Spleen (tissue), 13 donors: ENCODE measurements at places on chromosomes 1 and 21. TPM values are rescaled to one million over a fixed set of nuclear protein-coding genes. Genes with fewer than 3 reads are reported as not detected.

- no peaks in the 10 kb centered on the region for H3K36me3 ChIP-seq
- H3K27ac ChIP-seq: no peak overlapping the region
- no peaks in the 10 kb centered on the region for H3K27me3 ChIP-seq
- H3K4me1 ChIP-seq: no peaks in the 10 kb centered on the region
- H3K4me3 ChIP-seq: no peak overlapping the region
- DNase-seq: no peak
These were observed 102.5 kb downstream of the TRABD2B start for GRCh38 chr1:47894410-47895278.

DNA sequence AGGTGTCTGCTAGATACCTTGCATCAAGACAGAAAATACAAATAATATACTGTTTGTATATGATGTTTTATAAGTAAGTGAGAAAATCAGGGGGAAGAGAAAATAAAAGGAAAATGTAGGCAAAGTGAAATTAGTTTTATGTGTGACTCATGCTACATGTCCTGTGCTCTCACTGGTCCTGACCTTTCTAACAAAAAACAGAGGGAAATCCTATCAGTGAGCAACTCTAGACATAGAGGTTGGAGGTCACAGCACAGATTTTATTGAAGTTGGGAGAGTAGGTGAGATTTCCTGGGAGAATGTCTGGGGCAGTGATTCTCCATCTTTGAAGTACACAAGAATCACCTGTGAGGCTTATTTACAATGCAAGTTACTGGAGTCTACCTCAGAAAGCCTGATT, 9.5 kb downstream of the SCCPDH start:
- H3K4me3 ChIP-seq: no peak overlapping the region
- H3K27ac ChIP-seq: no peak overlapping the region
- peaks cover 5% of the 10 kb centered on the region for H3K4me1 ChIP-seq
- DNase-seq: no peak
- H3K27me3 ChIP-seq: no peaks in the 10 kb centered on the region

DNA sequence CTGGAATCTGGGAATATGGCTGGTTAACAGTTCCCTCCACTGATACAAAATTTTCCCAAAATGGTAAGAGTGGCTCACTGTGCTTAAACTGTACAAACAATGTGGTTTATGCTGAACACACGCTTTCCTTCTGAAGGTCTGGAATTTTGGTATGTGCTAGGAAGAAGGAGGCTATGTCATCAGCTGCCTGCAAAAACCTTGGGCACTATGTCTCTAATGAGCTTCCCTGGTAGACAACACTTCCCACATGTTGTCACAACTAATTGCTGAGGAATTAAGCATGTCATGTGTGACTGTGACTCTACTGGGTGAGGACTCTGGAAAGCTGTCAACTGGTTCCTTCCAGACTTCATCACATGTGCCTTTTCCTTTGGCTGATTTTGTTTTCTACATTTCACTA, 29.2 kb downstream of the IPP start:
- H3K4me1 ChIP-seq: peaks cover 3% of the 10 kb centered on the region
- H3K36me3 ChIP-seq: no peaks in the 10 kb centered on the region
- H3K27me3 ChIP-seq: no peaks in the 10 kb centered on the region
- no peak overlapping the region for H3K4me3 ChIP-seq

- H3K4me3 ChIP-seq: no peak overlapping the region
- DNase-seq: no peak
- peaks cover 5% of the 10 kb centered on the region for H3K4me1 ChIP-seq
- peak overlapping the region; percentile 67 for H3K27ac ChIP-seq
- no peaks in the 10 kb centered on the region for H3K27me3 ChIP-seq
- peaks cover 49% of the 10 kb centered on the region for H3K36me3 ChIP-seq
These were observed 42.3 kb downstream of the TCEANC2 start for GRCh38 chr1:54095546-54096226.

DNA sequence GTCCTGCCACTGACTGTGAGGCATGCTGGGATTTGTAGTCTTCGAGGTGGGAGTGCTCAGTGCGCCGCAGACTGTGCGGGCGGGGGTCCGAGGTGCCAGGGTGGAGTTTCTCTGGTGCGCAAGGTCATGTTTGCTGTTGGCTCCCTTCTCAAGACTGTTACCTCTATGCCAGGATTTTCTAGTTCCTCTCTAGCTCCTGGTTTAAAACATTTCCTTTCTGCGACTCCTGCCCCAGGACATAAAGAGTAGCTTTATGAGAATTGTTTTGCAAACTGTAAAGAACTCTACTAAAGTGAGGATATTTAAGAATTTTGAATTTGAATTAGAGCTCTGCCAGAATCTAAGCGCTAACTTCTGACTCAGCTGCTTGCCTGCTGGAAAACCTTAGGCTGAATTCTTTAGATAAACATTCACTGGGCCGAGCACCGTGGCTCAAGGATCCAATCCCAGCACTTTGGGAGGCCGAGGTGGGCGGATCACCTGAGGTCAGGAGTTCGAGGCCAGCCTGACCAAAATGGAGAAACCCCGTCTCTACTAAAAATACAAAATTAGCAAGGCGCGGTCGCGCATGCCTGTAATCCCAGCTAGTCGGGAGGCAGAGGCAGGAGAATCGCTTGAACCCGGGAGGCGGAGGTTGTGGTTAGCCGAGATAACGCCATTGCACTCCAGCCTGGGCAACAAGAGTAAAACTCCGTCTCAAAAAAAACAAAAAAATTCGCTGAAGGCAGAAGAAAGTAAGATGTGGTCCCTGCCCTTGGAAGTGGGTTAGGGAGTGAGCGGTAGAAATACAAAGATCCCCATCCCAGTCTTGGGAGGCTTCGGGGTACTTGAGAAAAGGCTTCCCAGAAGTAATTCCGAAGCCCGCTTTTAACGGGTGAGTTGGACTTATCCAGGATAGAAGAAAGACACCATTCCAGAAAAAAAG, 992 bp upstream of the USP48 start:
- peaks cover 39% of the 10 kb centered on the region for H3K4me1 ChIP-seq
- H3K36me3 ChIP-seq: no peaks in the 10 kb centered on the region
- DNase-seq: peak; percentile 82

- no peak for DNase-seq
- H3K4me3 ChIP-seq: no peak overlapping the region
- no peaks in the 10 kb centered on the region for H3K27me3 ChIP-seq
- H3K27ac ChIP-seq: no peak overlapping the region
These were observed 240.2 kb downstream of the AJAP1 start for GRCh38 chr1:4894566-4894965.

GRCh38 chr1:18875107-18875795, 15.8 kb upstream of the TAS1R2 start:
- no peaks in the 10 kb centered on the region for H3K27me3 ChIP-seq
- H3K36me3 ChIP-seq: peaks cover 9% of the 10 kb centered on the region
- DNase-seq: peak; percentile 87
- H3K27ac ChIP-seq: no peak overlapping the region

GRCh38 chr1:22127248-22127647, 15.6 kb downstream of the WNT4 start:
- H3K4me1 ChIP-seq: peaks cover 5% of the 10 kb centered on the region
- peak; percentile 25 for DNase-seq
- H3K27ac ChIP-seq: no peak overlapping the region
- no peaks in the 10 kb centered on the region for H3K27me3 ChIP-seq
- H3K4me3 ChIP-seq: no peak overlapping the region
- H3K36me3 ChIP-seq: no peaks in the 10 kb centered on the region

DNA sequence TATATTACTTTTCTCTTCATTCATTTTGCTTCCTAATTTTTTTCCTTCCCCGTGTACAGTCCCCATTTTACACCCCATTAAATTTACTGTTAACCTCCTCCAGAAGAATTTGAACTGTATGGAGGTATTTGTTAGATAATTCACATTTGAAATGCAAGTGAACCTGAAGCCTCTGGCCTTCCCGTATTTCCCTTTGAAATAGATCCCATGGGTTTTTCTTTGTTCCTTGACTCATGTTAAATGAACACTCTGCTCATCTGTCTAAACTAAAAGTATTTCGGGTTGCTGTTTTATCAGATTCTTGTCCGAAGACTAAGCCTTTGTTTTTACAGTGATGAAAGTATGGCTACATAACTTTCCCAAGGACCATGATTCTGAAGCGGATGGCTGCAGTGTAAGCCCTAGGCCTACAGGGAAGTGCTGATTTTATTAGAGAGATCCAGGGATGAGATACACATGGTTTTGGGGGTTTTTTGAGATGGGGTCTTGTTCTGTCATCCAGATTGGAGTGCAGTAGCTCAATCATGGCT, 187.9 kb downstream of the PATJ start:
- no peak overlapping the region for H3K4me3 ChIP-seq
- H3K27ac ChIP-seq: no peak overlapping the region
- H3K27me3 ChIP-seq: no peaks in the 10 kb centered on the region
- H3K4me1 ChIP-seq: no peaks in the 10 kb centered on the region
- no peaks in the 10 kb centered on the region for H3K36me3 ChIP-seq
- DNase-seq: no peak

DNA sequence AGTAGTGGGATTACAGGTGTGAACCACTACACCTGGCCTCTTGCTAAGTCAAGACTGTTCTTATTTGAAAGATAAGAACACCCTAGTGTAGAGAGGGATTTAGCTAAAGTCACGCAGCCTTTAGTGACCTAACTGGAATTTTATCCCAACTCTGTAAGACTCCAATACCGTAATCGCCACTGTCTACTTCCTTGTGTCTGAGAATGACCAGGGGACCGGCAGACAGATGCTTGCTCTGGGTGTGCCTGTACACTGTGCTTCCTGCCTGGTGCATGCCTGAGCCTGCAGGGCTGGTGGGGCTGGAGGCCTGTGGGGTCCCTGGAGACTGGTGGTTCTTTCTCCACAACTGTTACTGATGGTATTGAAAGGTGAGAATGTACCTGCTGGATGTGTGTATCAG, 15.3 kb downstream of the MFSD2A start:
- no peaks in the 10 kb centered on the region for H3K27me3 ChIP-seq
- no peak overlapping the region for H3K4me3 ChIP-seq
- H3K27ac ChIP-seq: no peak overlapping the region
- peaks cover 10% of the 10 kb centered on the region for H3K36me3 ChIP-seq
- DNase-seq: no peak

DNA sequence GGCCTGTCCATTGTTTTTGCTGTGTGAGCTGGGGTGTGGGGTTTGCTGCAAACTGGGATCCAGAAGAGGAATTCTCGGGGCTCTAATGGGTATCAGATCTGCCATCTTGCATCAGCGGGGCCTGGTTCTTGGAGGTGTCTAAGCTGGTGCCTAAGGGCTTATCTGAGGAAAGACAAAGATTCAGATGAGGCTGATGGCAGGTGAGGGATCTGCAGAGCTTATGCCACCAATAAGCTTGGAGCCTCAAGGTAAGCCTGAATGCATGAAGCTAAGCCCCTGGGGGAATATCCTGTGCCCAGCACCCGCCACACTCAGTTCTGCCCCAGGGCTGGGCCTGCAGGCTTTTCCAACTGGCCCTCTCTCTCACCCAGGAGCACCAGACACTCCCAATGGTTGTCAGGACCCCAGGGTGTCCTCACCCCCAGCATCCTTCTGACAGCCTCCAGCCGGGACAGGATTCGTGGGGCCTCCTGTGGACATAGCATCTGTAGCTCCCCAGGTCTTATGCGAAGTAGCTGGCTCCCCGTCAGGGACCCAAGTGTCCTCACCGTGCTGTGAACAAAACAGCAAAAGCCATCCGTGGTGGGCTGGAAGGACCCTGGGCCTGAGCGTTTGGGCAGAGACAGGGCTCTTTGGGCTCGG, 9.5 kb upstream of the GSTM3 start:
- DNase-seq: peak; percentile 48
- H3K4me3 ChIP-seq: no peak overlapping the region
- H3K36me3 ChIP-seq: no peaks in the 10 kb centered on the region
- peaks cover 5% of the 10 kb centered on the region for H3K27me3 ChIP-seq
- H3K4me1 ChIP-seq: no peaks in the 10 kb centered on the region

DNA sequence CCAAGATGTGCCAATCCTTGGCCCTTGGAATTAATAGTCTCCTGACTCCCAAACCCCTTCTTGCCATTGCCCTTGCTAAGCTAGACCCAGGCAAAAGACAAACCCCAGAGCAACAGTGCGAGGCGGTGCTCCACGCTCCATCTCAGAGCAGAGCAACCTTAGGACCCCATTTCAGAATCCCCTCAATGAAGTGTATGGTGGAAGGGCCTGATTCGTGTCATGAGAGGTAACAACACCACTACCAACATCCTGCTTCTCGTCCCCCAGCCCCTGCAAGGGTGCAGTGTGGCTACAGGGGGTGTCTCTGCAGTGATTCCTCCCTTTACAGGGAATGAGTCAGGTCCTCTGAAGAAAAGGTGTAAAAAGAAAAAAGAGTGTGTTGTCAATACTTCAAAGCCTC, 103.9 kb upstream of the IRF2BP2 start:
- no peaks in the 10 kb centered on the region for H3K27me3 ChIP-seq
- peaks cover 4% of the 10 kb centered on the region for H3K4me1 ChIP-seq
- no peak for DNase-seq
- H3K36me3 ChIP-seq: no peaks in the 10 kb centered on the region
- H3K4me3 ChIP-seq: no peak overlapping the region
- H3K27ac ChIP-seq: no peak overlapping the region

GRCh38 chr1:239951511-239952140, 140.1 kb upstream of the FMN2 start:
- no peak for DNase-seq
- no peaks in the 10 kb centered on the region for H3K36me3 ChIP-seq
- H3K4me1 ChIP-seq: no peaks in the 10 kb centered on the region
- no peak overlapping the region for H3K4me3 ChIP-seq
- H3K27ac ChIP-seq: no peak overlapping the region

GRCh38 chr1:106676021-106676420, 380.5 kb upstream of the PRMT6 start:
- DNase-seq: no peak
- H3K27me3 ChIP-seq: no peaks in the 10 kb centered on the region
- H3K27ac ChIP-seq: no peak overlapping the region

GRCh38 chr1:186568221-186568620, 107.3 kb upstream of the PDC start:
- no peak overlapping the region for H3K4me3 ChIP-seq
- DNase-seq: no peak
- no peak overlapping the region for H3K27ac ChIP-seq
- no peaks in the 10 kb centered on the region for H3K36me3 ChIP-seq
- no peaks in the 10 kb centered on the region for H3K4me1 ChIP-seq
- no peaks in the 10 kb centered on the region for H3K27me3 ChIP-seq

CHRM3 gene
- total RNA-seq: 12.5 TPM

SLC9C2 gene
- total RNA-seq: 1.4 TPM

LY9 gene
- 36.1 TPM for total RNA-seq

SPRR1B gene
- total RNA-seq: not detected

FBXO2 gene
- total RNA-seq: 4.9 TPM

DCST1 gene
- not detected for total RNA-seq

FCGR3A gene
- total RNA-seq: 262 TPM

FBLIM1 gene
- total RNA-seq: 21.4 TPM

LCE1F gene
- not detected for total RNA-seq
